ENCODE measurements at places on chromosomes 5 and 9. TPM values are rescaled to one million over a fixed set of nuclear protein-coding genes. Genes with fewer than 3 reads are reported as not detected.

DNA sequence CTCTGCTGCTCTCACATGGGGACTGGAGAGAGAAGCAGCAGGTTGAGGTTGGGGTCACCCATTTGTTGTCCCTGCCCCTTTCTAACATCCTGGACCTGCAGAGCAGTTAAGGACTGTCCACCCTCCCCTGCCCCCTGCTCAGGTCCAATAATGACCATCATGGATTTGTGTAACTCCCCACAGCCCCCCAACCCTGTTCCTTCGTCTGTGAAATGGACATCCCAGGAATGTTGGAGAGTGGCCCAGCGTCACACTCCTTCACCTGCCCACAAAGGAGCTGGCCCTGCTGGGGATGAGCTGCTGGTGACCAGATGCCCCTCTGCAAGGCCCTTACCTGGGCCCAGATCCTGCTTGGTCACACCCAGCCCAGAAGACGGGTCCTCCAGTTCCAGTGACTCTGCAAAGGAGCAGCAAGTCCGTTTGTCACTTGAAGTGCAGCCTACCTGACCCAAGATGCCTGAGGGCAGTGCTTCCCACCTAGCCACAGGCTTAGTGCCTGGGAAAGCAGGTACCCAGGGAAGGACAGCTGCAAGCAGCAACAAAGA, 10.4 kb downstream of the CD74 start:
- DNase-seq = no peak

GRCh38 chr5:137075163-137075970, 423.8 kb downstream of the SPOCK1 start:
- peak; percentile 22 for DNase-seq

- DNase-seq = no peak
Observed at GRCh38 chr5:78626009-78626571, 22.5 kb downstream of the LHFPL2 start.

The CETN3 gene
- 40.6 TPM for total RNA-seq

The GMCL2 gene
- not detected for total RNA-seq
